Neural crest cell (in vitro differentiated cells): ENCODE measurements at places on chromosomes 6 and 20. TPM values are rescaled to one million over a fixed set of nuclear protein-coding genes. Genes with fewer than 3 reads are reported as not detected.

GRCh38 chr6:129677620-129678325 lies 32.2 kb downstream of the ARHGAP18 start:
- no peak for DNase-seq

Gene SLC4A11
- total RNA-seq: 0.55 and 0.89 TPM in 2 replicates

DNA sequence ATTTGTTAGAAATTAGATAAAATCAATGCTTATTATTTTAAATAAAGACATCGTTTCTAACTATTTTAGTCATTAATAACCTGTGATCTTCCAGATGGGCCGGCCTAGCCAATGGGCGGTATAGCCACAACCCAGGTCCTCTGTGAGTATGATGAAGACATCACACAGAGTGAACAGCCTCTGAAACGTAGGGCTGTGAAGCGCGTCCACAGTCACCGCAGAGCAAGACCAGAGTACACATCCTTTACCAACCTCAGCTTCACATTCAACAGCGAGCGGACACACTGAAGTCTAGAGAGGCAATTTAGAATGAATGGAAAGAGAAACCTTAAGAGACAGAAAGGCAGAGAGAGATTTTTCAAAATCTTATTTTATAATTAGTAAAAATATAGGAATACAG lies 125.0 kb upstream of the RPS6KA2 start:
- DNase-seq: no peak

GRCh38 chr6:62129127-62129526 lies 156.9 kb downstream of the KHDRBS2 start:
- no peak for DNase-seq

Gene HUS1B
- 0.40 and 0.59 TPM in 2 replicates for total RNA-seq

- DNase-seq: no peak
Observed at GRCh38 chr6:137816133-137816579, 50.9 kb upstream of the TNFAIP3 start.

GRCh38 chr6:159092631-159093030 lies 47.8 kb upstream of the TAGAP start:
- DNase-seq: no peak

Gene ILRUN
- total RNA-seq: 52.0 and 57.8 TPM in 2 replicates

DNA sequence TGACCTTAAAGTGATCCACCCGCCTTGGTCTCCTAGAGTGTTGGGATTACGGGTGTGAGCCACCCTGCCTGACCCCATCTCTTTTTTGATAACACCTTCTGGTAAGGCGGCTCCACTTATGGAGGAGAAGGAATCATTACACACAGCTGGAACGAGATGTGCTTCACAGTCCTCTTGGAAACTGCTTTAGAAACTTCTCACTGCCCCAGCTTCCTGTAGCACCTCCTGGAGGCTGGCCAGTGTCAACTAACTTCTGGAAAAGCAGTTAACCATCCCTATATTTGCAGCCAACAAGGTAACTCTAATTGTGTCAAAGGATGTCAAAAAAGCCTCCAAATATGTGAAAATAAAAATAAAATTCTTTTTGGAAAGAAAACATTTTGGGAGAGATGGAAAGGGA lies 48.8 kb upstream of the BCLAF1 start:
- no peak for DNase-seq

Gene SRMS
- total RNA-seq: not detected in 2 replicates

DNA sequence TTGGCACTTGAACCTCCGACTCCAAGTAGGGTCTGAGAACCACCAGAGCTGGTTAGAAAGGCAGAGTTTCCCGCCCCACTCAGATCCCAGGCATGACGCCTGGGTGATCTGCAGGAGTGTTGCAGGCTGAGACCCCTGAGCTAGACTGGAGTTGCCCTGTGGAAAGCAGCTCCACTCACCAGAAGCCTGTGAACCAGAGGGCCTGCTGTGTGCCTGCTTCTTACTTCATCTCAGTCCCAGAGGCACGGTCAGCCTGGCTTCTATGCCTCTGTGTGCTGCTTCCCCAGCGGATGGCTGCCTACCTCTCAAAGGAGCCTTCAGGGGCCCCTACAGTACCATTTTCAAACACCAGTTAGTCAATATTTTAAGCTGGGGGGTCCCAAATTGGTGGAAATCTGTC lies 15.6 kb upstream of the CCN6 start:
- DNase-seq: no peak

DNA sequence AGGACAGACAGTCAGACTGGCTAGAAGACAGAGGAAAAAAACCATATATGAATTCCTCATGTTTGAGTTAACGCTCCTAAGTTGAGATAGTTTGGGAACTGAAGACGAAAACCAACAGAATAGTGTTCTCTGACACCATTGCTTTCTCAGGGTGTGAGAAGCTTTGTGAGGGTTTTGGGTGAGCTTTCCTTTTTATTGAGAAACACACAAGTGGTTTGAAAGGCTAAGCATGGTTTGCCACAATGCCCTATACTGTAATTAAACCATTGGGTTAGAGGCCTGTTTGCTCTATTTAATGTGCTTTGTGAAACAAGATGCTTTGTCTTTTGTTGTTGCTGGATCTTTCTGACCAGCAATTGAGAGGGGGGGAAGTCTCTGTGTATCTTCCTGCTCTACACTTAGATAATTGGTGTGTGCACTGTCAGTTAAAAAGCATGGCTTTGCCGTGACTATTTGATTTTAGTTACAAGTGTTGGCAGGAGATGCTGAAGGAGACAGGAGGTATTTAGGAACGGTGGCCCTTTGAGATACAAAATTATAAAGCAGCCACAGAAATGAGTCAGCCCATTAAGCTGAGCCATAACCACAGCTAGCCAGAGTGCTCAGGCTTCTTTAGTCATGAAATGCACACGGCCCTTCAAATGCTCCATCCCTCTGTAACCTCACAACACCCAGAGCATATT lies 273.0 kb upstream of the PREP start:
- no peak for DNase-seq

DNA sequence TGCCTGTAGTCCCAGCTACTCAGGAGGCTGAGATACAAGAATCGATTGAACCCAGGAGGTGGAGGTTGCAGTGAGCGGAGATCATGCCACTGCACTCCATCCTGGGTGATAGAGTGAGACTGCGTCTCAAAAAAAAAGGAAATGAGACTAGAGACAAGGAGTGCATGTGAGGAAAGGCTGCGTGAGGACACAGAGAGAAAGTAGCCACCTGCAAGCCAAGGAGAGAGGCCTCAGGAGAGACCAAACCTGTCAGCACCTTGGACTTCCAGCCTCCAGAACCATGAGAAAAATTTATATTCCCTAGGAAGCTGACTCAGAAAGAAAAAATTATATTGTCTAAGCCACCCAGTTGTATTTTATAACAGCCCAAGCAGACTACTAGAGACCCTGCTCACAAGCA lies 7.4 kb upstream of the BEND3 start:
- no peak for DNase-seq

DNA sequence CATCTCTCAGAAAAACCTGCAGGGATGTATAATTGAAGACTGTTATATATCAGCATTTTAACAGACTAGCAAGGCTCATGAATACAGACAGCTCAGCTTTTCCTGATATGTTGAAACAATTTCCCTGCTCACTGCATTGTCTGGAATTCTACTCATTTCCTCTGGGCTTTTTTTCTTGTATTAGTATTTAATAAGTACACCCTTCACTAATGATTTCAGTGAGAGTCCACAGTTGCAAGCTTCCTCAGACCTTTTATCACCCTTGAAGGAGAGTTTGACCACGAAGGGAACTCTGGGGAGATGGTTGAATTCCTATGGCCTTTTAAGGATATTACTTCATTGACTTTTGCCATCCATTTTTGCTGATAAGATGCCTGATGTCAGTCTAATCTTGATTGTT lies 248.7 kb downstream of the ADGB start:
- no peak for DNase-seq

DNA sequence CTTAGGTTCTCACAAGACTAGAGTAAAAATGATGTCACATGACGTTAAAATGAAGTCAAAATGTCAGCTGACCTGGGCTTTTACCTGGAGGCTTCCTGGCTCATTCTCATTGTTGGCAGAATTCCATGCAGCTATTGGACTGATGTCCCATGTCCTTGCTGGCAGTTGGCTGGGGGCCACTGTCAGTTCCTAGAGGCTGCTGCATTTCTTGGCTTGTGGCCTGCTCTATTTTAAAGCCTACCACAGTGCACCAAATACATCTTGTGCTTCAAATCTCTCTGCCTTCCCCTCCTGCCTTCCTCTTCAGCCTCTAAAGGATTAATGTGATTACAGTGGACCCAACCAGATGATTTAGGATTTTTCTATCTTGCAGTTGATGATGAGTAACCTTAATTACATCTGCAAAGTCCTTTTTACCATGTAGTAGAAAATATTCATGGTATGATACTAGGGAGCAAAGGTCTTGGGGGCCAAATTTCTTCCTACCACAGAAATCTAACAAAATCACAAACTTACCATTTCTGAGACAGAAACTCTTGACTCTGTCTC lies 81.9 kb downstream of the FIG4 start:
- no peak for DNase-seq

Gene OR2H2
- not detected in 2 replicates for total RNA-seq

DNA sequence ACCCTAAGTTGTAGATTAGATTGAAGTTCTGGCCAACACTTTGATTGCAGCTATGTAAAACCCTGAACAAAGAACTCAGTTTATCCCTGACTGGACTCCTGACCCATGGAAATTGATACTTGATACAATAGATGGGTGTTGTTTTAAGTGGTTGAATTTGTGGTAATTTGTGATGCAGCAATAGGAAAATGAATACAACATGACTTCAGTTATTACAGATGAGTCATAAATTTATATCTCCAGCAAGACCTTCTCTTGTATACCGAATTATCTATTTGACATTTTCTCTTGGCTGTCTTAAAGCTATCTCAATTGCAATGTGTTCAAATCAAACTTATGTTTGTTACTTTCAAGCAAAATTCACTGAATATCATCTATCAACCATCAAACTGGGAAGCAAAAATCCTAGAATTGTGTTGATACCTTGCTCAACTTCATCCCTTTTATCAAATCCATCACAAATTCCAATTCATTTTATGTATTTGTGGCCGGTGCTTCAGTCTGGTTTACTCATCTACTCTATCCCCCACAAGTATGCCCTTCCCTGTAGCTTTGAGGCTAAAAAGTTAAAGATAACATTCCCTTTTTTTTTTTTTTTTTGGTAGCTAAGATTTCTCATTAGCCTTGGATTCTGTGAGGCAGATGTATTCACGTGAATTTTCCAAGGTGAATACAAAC lies 129.4 kb upstream of the CENPW start:
- DNase-seq: no peak

Gene EDN3
- total RNA-seq: 0.20 and 0.28 TPM in 2 replicates

DNA sequence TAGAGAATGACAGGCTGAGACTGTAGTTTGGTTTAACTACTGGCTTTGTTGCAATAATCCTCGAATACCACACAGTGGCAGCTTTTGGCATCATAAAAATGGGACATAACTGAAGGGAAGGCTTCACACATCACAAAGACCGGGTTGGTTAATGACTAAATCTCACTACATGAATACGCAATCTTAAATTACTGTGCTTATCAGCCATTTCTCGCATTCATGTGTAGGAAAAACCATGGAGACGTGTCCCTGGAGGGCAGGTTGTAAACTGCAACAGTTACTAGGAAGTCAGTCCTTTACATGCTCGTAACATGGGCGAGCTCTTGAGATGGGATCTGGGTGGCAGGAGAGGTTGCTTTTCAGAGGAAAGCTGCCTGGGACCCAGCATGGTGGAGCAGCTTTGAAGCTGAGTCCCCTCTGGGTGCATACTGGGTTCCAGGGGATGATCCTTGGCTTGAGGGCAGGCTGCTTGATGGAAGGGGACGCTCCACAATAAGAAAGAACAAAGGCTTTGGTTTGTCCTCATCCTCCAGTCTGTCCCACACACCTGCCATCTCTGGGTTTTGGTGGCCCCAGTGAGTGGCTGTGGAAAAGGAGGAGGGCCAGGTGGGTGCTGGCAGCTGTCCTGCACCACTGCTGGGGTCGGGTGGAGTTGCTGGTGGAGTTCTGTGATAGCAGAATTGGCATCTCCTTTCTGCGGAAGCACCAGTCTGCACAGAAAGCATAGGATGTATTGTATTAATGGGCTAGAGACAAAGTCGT lies 2.1 kb downstream of the RPS21 start:
- no peak for DNase-seq

- DNase-seq: no peak
Observed at GRCh38 chr6:25369433-25370177, 90.4 kb downstream of the CARMIL1 start.

DNA sequence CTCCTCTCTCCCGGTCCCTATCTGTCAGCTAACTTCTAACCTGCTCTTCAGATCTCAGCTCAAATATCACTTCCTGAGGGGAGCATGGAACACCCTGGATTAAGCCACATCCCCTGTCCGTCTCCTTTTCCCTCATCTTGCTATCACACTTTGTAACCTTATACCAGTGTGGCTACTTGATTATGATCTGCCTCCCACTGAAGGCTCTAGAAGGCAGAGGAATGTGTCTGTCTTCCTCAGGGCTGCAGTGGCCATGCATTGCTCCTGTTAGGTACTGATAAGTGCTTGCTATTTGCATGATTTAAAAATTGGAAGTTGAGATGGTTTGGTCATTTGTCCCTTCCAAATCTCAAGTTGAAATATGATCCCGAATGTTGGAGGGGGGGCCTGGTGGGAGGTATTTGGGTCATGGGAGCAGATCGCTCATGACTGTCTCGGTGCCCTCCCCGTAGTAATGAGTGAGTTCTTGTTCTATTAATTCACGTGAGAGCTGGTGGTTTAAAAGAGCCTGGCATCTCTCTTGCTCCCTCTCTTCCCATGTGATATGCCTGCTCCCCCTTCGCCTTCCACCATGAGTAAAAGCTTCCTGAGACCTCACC lies 71.4 kb downstream of the PLCB4 start:
- DNase-seq: no peak

Gene PKHD1
- total RNA-seq: 0.16 and 0.25 TPM in 2 replicates
